ENCODE measurements at places on chromosomes 11 and 22. TPM values are rescaled to one million over a fixed set of nuclear protein-coding genes. Genes with fewer than 3 reads are reported as not detected.

Gene SMTNL1
- total RNA-seq = not detected

Gene PRDM11
- total RNA-seq = 4.0 TPM

Gene OR5L1
- total RNA-seq = not detected

Gene CHCHD10
- 6.0 TPM for total RNA-seq

Gene OR6T1
- not detected for total RNA-seq

Gene PAMR1
- 499 TPM for total RNA-seq

Gene PLA2G3
- 0.57 TPM for total RNA-seq

Gene TENM4
- 16.4 TPM for total RNA-seq

Gene JAML
- not detected for total RNA-seq

Gene UCP3
- total RNA-seq = 0.55 TPM

Gene MRGPRF
- 29.9 TPM for total RNA-seq

Gene OR52E8
- not detected for total RNA-seq

Gene HEPHL1
- total RNA-seq = 0.14 TPM

Gene YPEL4
- total RNA-seq = 1.4 TPM

Gene GAS2
- 0.65 TPM for total RNA-seq

Gene LGALS12
- total RNA-seq = not detected

Measured in smooth muscle cell of bladder (primary cell).